Muscle of leg (tissue), 16 donors: ENCODE measurements at places on chromosomes 11 and 22.

DNA sequence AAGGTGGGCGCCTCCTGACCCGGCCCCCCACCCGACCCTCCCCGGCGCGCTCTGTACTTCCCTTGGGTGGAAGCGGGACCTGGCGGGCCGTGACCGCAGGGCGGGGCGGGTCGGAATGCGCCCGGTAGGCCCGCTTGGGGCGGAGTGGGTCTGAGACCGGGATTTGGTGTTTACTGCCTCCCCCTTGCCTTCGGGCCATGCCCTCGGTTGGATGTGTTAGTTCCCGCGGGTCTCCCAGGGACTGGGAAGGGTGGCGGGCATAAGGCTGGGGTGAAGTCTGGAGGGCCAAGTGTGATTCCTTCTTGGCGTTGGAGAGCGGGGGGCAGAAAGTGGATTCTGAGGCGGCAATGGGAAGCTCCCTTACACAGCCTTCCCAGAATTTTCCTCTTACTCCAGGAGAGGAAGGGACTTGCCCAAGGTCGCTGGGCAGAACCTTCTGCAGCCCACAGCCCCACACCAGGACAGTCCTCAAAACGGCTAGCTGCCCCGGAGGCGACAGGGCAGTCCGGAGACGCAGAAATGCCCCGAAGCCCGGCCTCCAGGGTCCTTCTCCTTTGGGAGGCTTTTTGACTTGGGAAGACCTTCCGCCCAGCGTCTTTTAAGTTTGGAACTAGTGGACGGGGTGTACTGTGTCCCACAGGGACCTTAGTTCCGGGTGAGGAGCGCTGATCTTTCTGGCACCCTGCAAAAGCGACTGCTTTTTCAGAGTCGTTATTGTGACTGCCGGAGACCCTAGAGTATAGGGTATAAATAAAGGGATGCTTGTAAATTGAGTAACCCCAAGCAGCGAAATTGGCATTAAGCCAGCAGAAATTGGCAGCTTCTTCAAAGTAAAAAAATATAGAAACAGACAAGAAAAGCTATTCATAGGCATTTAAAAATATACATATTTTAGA lies 647 bp downstream of the SWAP70 start:
- DNase-seq = peak; percentile 64

GRCh38 chr11:110092515-110093406 lies at the start of gene ZC3H12C:
ZC3H12C (plus strand) TSS chr11:110093392; CDS start chr11:110093412, 20 bp downstream.
- peak; percentile 94 for DNase-seq

DNA sequence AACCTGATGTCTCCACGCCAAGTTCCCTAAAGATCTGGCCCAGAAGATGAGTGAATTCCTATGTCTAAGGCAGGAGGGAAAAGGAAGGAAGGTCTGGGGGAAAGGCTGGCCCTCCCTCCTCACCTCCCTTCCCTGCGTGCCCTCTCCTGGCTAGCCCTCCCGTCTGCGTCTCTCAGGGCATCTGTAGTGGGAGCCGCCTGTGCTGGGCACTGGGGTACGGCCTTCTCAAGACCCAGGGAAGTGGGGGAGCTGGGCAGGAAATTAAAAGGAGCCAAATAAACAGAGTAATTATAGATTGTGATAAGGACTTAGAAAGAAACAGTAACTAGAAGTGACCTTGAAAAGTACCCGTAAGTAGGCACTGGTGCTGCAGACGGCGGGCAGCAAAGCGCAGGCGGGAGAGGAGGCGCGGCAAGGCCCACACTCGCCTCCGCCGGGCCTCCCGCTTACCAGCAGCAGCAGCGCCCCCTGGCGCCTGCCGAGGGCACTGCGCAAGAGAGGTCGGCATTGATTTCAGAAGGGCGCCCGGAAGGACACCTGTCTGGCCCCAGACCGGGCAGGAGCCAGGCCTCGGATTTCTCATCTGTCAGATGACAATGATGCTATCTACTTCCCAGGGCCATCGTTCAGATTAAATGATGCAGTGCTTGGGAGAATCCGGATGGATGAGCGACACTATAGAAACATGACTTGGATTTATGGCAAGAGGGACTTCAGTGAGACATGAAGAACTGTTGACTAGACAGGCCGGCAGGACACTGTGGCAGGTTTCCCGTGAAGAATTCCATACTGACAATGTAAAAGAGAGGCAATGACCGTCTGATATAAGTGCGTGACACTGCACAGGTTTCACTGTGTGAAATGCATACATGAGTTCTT lies 7.3 kb downstream of the KCNJ1 start:
- DNase-seq = peak; percentile 44

DNA sequence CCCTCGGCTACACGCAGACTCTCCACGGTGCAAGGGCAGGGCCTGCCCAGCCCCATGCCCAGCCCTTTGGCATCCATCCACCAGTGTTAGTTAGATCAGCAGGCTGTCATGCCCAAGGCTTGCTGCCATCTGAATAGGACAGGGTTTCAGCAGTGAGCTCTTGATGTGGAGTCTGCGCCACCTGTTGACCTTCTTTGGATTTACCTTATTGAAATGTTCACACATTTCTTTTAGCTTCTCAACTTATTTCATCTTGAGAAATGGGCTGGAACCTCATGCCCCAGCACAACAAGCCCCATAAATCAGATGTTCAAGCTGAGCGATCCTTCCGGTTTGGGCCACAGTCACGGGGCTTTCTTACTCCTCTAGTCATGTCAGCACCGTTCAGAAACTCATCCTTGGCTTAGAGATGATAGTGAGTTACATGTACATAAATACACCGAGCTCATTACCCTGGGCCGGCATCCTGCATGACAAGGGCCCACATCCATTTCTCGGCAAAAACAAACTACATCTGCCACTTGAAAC lies 61.7 kb downstream of the PARVB start:
- DNase-seq = no peak

DNA sequence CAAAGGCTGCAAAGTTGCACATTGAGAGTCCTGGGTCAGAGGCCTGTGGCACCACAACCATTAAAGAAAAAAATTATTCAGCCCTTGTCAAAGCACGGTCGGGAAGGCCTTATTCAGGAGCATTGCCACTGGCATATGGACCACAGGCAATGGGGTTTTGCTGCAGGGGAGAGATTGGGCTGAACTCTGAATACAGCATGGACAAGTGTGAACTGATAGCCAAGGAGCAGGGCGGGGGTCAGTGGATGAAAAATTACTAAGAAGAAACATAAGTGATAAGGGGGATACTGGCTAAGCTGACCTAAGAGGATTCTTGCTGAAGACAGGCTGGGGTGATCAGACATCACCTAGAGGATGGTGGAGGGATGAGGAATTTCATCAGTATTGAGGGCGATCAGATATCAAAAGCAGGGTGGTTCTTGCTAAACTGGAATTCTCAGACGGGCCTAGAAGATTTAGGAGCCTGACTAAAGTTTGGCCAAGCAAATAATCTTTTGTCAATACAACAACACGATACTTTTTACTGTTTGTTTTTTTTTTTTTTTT lies 3.3 kb upstream of the DGCR8 start:
- no peak for DNase-seq

GRCh38 chr11:117529816-117530215 lies 202.2 kb downstream of the CEP164 start:
- DNase-seq = no peak

GRCh38 chr22:39718206-39718605 lies 147.7 kb downstream of the CACNA1I start:
- no peak for DNase-seq

DNA sequence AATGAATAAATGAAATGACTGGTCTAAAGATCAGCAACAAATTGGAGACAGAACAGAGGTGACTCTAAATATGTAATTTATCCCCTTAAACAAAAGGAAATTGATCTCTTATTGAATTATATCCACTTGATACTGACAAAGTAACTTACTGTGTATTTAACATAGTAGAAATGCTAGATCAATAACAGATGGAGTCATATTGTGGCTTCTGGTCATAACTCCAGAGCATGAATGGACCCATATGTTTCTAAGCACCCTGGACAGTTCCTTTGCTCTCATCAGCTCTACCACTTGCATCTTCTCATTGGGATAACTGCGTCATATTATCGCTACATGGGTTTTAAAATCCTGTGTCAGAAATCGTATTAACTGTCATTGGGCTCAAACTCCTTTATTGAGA lies 222.3 kb downstream of the ETS1 start:
- peak; percentile 81 for DNase-seq

DNA sequence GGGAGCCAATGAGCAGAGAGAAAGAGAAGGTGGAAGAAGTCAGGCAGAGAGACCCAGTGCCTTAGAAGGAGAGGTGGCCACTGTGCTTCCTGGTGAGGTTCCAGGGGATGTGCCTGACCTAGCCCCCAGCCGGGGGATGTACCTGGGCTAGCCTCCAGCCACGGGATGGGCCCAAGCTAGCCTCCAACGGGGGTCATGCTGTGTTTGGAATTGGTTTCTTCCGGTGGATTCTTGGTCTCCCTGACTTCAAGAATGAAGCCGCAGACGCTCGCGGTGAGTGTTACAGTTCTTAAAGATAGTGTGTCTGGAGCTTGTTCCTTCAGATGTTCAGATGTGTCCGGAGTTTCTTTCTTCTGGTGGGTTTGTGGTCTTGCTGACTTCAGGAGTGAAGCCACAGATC lies 6.9 kb upstream of the SMIM38 start:
- no peak for DNase-seq

DNA sequence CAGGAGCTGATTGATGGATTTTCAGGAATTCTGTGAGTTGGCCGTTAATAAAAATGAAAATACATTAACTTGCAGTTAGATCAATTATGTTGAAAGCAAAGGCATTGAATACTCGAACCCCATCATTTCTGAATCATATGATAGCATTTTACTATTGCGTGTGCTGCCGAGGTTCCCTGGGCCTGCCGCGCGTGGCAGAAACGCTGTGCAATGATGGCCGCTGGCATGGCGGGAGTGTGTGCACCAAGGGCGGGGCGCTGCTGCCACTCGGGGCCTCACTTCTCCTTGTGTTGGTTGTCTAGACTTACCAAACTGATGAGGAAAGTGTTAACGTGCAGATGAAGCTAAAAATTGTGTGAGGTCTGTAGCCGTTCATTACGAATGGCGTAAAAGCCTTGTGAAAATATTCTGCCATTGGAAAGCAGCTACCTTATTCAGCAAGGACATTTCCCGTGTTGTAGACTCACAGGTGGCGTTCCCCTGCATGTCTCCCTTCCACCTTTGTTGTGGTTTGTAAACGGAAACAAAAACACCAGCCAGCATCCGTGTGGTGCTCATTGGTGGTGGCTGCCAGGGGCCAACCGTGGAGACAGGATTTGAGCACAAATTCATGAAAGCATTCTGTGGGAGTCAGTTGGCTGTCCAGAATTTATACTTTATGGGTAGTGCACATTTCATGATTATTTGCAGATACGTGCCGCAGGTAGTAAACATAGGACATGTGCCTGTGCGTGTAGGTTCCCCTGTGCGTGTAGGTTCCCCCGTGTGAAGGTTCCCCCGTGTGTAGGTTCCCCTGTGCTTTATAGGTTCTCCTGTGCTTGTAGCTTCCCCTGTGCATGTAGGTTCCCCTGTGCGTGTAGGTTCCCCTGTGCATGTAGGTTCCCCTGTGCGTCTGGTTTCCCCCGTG lies 5.9 kb upstream of the GRAMD4 start:
- no peak for DNase-seq

DNA sequence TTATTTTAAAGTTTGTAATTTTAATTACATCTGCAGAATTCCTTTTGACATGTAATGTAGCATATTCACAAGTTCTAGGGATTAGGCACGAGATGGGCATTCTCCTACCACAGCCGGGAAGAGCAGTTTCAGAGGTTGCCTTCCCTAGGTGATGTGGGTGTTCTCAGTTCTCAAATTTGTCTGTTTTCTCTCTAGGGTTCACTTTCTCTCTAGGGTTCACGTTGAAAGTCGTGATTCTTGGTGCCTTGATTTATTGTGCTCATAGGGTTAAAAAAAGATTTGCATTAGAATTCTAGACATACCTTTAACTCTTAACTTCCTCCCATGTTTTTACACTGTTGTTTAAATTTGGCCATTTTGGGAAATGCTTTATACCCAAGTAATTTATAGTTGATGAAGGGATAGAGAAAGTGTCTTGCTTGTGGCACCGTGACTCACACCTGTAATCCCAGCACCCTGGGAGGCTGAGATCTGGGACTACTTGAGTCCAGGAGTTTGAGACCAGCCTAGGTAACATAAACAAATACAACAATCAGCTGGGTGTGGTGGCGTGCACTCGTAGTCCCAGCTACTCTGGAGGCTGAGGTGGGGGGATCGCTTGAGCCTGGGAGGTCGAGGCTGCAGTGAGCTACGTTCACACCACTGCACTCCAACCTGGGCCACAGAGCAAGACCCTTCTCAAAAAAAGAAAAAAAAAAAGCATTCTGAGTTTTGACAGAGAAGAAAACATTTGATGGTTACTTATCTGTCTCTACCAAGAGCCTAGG lies 3.6 kb downstream of the MED15 start:
- DNase-seq = no peak

DNA sequence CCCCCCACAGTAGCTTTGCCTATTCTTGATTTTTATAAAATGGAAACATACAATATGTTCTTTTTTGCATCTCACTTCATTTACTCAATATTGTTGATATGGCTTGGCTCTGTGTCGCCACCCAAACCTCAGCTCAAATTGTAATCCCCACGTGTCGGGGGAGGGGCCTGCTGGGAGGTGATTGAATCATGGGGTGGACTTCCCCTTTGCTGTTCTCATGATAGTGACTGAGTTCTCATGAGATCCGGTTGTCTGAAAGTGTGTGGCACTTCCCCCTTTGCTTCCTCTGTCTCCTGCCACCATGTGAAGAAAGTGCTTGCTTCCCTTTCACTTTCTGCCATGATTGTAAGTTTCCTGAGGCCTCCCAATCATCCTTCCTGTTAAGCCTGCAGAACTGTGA lies 431.3 kb downstream of the MN1 start:
- no peak for DNase-seq

GRCh38 chr22:49760630-49761571 lies 66.8 kb downstream of the BRD1 start:
- no peak for DNase-seq

DNA sequence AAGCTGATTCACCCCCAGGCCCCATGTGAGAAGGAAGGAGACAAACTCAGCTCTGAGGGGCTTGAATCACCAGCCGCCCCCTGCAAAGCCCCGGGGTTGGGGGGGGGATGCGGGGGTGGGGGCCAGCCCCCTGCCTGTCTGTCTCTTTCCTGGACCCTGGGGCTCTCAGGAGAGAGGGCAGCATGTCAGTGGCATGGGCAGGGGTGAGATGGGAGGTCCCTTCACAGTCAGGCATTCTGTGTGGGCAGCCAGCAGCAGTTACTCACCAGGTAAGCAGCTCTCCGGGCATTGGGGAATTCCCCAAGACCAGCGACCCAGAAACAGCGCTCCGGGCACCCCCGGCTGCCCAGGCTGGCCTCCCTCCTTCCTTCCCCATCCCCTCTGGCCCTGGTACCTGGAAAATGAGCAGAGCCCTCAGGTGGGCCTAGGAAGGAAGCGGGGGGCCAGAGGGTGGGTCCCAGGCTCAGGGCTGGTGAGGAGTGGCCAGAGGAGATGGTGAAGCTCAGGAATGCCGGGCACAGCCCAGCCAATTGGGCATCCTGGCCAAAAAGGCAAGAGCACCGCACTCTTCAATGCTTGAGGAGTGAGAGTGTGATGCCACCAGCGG lies 4.2 kb upstream of the LIF start:
- DNase-seq = no peak

- DNase-seq = no peak
Measured at GRCh38 chr11:114256967-114257286, 39.3 kb upstream of the NNMT start.
